SJSA1 (cell line): ENCODE measurements at places on chromosomes 12 and 14. TPM values are rescaled to one million over a fixed set of nuclear protein-coding genes. Genes with fewer than 3 reads are reported as not detected.

DHH gene
- not detected in 2 replicates for total RNA-seq

GUCY2C gene
- not detected in 2 replicates for total RNA-seq

RNASE8 gene
- not detected in 2 replicates for total RNA-seq

NPFF gene
- total RNA-seq, result not detected in 2 replicates

MYF5 gene
- not detected in 2 replicates for total RNA-seq

KLRC4 gene
- not detected in 2 replicates for total RNA-seq

ZC3H10 gene
- 3.6 and 7.3 TPM in 2 replicates for total RNA-seq

CYP46A1 gene
- total RNA-seq, result 0.21 and 0.22 TPM in 2 replicates

CIROP gene
- not detected in 2 replicates for total RNA-seq

DNA sequence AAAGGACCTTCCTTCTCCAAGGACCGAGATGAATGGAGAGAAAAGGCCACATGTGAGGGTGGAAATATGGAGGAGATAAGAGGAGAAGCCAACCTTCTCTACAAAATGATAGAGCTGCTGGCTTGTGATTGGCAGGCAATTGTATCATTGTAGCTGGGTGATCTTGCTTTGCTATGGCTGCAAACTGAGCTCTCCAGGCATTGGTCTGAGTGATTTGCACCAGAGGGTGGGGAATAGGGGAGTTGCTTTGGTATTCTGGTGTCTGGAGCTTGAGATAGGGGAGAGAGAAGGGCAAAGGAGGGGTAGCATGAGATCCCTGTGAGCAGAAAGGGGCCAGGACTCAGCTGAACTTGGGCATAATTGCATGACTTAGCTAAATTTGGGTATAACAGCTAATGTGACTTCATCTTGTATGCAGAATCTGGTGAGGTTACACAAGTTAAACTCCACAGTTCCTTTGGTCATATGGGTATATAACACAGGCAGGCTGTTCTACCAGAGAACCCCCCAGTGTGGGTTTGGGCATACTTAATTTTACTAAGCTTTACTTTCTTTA lies 72.0 kb downstream of the FOS start:
- no peak for DNase-seq

- no peak for DNase-seq
Observed at GRCh38 chr14:28264306-28264705, 502.3 kb upstream of the FOXG1 start.

DNA sequence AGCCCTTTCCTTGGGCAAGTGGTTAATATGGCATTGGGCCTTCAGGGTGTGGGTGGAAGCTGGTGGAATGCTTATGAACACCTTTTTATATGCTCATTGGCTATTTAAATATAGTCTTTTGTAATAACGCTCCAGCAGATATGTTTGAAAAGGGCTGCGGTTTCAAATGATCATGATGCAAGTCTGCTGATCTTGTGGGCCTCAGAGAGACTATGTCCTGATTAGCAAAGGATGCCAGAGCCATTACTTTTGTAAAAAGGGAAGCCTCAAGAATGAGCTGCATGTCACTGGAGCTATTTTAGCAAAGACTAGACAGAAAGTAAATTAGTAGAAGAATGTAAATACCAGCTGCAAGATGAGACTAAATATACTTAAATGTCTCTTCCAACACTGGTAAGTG lies 200.5 kb downstream of the GXYLT1 start:
- DNase-seq, result no peak

- DNase-seq, result peak; percentile 100
Observed at GRCh38 chr12:53938326-53939140, at the start of gene HOXC13. Gene HOXC13, plus strand, starts transcription at chr12:53938831. Its CDS starts 76 bp downstream, at chr12:53938907.

DNA sequence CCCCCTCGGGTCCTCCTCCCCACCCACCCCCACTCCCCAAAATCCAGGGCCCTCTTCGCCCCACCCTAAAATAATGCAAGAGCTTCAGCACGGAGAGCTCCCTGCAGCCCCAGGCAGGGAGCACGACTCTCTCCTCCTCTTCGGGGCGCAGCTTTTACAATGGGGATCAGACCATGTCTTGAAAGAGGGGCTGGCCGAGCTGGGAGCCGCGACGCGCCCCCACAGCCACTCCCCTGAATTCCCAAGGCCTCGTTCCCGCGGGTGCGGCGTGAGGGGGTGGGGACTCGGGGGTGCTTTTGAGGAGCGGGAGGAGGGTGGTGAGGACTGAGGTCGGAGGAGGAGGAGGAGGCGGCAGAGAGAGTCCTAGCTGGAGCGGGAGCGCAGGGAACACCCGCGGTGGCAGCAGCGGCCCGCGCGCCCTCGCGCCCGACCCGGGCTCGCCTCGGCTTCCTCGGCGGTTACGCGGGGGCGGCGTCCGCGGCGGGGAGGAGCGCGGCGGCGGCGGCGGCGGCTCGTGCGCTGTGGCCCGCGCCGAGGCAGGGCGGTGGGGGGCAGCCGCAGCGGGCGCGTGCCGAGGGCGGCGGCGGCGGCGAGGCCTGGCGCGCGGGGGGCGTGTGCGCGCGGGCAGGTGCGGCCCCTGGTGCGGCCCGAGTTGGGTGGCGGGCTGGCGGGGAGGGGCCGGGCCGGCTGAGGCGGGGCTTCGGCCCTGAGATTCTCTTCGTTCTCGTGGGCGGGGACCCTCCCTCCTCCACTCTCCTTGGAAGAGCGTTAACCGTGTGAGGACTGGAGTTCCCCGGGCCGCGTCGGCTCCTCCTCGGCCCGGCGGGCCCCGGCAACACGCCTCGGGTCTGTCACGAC lies at the start of gene ANKS1B:
Gene ANKS1B, minus strand, starts transcription at position 666 of the 858 bp plus-strand sequence. CDS start 699 bp downstream, outside the sequence.
- DNase-seq, result no peak

- peak; percentile 74 for DNase-seq
Observed at GRCh38 chr12:50924439-50925341, 27.7 kb upstream of the HIGD1C start.

DNA sequence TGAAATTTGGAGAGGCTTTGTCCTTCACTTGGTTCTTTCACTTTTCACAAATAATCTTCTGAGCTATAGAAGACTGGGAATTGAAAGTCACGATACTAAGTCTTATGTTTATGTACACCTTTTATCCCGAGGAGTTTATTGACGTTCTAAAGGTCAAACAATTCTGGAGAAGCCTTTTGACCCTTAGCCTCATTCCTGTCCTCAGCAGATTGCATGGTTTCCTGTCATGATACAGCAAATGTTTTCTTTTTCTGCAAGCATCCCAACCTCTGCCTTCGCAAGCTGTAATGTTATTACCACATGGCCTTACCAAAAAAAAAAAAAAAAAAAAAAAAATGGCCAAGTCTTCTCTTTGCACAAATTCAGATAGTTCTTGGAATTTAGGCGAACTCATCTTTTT lies 411.7 kb upstream of the FLRT2 start:
- DNase-seq, result no peak

- peak; percentile 63 for DNase-seq
Observed at GRCh38 chr12:105986779-105987684, 151.7 kb downstream of the NUAK1 start.

DNA sequence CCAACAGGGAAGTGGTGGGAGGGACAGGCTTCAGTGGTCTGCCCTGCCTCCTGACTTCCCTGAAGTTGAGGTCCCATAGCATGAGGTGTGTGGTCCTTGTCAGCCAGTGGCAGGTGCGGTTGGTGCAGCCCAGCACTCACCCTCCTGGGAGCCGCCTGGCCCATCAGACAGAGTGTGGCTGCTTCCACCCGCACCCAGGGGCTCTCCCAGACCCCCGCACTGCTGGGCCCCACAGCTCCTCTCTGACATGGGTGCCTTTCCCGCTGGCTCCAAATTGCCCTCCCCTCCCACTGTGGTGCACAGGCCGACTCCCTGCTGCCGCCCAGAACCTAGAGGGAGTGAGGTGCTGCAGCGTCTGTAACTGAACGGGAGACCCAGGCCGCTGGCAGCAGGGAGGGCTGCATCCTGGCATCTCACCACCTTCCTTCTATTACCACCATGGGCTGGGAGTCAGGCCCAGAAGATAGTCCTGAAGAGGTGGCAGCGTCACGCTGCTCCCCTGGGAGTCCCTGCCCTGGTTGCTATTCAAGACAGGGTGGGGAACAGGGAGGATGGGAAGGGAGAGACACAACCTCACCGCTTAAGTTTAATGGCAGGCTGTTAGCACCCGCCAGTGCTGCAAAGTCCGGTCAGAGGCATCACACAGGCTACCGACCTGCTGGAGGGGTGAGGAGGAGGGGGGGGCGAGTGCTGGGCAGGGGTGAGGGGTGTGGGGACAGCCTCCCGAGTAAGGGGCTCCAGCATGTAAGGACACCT lies 180.6 kb upstream of the PRMT8 start:
- no peak for DNase-seq

DNA sequence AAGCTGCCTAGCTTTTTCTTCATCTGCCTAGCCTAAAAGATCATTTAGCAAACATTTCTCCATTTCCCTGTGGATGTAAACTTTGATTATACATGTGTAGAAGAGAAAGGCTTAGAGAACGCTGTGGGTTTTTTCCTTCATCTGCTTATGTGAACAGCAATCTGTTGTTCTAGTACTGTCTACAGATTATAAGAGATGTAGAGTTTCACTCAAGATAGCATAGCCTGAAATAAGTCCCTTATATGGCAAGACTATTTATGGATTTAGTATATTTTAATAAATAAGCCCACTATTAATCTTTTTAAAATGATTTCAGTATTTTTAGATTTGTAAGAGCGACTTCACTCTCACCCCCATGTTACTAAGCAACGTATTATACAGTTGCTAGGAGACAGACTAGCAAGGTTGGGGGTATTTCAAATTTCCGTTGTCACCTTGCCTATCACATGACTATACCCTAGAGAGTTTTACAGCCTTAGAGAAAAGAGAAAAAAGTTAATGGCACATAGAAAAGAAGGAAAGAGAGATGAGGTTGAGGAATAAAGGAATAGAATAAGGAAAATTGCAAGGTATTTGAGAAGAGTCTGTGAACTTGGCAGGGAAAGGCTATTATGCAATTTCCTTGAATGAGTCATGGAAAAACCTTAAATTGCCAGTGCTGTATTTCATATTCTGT lies 12.2 kb upstream of the TUBA1A start:
- peak; percentile 65 for DNase-seq

GRCh38 chr12:13606290-13606689 lies 375.1 kb downstream of the GRIN2B start:
- no peak for DNase-seq

DNA sequence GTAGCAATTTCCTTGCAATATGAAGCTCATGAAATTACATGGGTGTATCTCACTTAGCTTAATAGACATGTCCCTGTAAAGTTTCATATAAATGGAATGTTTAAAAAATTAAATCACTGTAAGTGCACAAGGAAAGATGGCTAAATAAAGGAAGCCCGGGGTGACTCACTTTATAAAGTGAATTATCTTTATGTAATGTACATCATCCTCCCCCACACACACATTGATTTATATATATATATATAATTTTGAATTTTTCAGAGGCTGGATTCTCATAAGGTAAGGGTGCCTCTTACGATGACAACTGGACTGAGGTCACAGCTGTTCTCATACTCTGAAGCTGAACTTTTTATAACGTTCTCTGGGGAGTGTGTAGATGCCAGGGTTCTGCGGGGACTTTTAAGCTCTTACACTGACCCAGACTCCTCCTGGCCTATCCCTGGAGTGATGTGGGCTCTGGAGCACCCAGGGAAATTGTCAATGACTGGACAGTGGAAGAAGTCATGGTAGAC lies 108.7 kb upstream of the HIF1A start:
- DNase-seq, result no peak

DNA sequence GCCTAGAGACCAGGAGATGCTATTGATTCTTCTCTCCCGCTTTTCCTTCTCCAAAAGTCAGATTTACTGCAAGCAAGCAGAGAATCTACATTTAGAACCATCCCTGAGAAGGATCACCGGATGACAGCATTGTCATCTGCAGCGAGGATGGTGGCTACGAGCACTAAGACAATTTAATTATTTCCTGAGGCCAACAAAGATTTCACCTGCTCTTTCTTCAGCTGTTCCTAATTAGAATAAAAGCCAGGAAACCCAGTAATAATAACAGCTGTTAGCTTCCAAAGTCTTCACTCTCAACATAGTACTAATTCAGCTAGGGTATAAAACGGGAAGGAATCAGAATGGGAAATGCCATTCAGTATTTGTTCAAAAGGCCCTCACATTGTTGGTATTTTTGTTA lies 53.3 kb downstream of the TMTC1 start:
- no peak for DNase-seq
